Glutamatergic neuron (in vitro differentiated cells): ENCODE measurements at places on chromosomes 3 and 15. TPM values are rescaled to one million over a fixed set of nuclear protein-coding genes. Genes with fewer than 3 reads are reported as not detected.

Gene C3orf20
- not detected for total RNA-seq

Gene JAGN1
- 37.8 TPM for total RNA-seq

Gene MINAR1
- 8.5 TPM for total RNA-seq

Gene POLQ
- total RNA-seq, result 2.4 TPM

Gene ZCWPW2
- total RNA-seq, result 0.49 TPM

Gene BOC
- total RNA-seq, result 32.9 TPM

Gene SLC27A2
- total RNA-seq, result not detected

Gene ADAMTS9
- 2.3 TPM for total RNA-seq

Gene CLSTN2
- 3.1 TPM for total RNA-seq

Gene TGM4
- total RNA-seq, result not detected

Gene TMEM212
- not detected for total RNA-seq

Gene TP53BP1
- total RNA-seq, result 142 TPM

Gene TMEM158
- total RNA-seq, result 7.8 TPM

Gene PRICKLE2
- total RNA-seq, result 18.9 TPM

Gene SPINT1
- total RNA-seq, result 6.0 TPM

Gene CHRM5
- total RNA-seq, result not detected

Gene NFKBIZ
- 8.9 TPM for total RNA-seq

Gene IL17RB
- total RNA-seq, result 0.78 TPM

Gene CKMT1B
- total RNA-seq, result 18.8 TPM

Gene GHSR
- total RNA-seq, result not detected

Gene TMOD2
- total RNA-seq, result 75.0 TPM

Gene LRTM1
- not detected for total RNA-seq

Gene CYP1A2
- not detected for total RNA-seq

Gene NME9
- total RNA-seq, result 0.47 TPM

Gene RETNLB
- total RNA-seq, result not detected
